HFFc6 (cell line): ENCODE measurements at places on chromosomes 3 and 15. TPM values are rescaled to one million over a fixed set of nuclear protein-coding genes. Genes with fewer than 3 reads are reported as not detected.

DNA sequence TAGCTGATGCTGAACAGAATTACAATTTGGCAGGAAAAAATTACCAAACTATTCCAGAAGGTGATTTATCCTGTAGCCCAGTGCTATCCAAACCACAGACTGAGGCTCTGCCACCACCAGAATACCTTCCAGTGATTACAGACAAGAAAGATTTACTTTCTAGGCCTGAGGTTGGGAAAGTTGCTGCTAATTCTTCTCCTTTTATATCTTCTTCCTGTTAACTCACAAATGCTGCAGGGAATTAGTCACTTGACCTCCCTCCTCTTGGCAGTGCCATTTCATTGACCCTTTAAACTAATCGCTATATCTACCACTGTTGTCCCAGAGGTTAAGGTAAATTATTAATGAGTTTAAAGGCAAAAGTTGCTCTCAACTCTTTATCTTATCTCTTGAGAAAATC, 118.4 kb downstream of the CTNNB1 start:
- peak; percentile 62 for DNase-seq

DNA sequence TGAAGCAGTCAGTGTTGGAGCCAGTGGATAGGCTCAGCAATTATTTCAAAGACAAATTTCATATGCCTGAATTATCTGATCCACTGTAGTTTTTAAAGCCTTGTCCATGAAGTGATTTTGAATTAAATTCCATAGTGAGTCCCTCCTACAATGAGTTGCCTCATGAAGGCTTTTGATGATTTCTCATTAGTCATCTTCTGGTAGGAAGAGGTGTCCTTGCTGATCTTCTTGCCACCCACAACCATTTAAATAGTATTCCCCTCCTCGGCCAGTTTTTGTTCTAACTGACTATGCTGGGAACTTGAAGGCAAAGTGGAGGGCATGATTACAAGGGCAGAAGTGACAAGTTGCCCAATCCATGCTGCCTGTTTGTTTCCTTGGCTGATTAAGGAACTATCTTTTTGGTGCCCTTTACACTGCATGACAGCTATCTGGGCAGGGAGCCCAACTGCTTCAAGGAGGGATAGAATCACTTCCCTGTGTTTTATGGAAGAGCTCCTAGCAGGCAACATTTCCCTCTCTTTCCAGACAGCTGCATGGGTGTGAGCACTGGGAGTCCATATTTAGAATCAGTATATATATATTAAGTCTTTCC, 617.5 kb downstream of the ZPLD1 start:
- DNase-seq = no peak

GRCh38 chr3:23981136-23981535, 36.0 kb downstream of the NR1D2 start:
- no peak for DNase-seq

DNA sequence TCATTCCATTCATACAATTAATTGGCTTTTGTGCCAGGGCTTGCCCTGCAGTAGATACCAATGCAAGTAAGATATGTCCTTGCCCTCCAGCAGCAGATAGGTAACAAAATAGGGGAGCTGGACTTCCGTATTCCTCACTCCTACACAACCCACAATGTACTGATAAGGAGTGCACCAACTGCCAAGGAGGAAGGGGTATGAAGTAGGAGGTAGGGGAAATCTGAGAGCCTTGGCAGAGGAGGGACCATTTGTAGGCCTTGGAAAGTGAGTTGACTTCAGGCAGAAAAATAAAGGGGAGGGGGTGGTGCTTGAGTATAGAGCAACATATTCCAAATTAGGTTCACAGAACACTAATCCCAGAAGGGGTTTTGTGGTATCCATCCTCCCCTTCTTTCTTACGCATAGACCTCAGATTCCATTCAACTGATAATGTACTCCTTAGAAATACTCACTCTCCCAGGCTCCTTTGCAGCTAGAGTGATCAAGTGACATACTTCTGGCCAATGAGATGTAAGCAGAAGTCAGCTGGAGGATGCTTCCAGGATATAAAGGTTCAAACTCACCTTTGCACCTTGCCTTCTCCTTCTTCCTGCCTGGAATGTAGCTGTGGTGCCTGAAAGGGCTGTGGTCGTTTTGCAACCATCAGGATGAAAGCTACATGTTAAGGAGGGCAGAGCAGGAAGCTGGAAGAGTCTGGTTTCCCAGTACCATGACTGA, 127.1 kb upstream of the SMAD3 start:
- DNase-seq = no peak

DNA sequence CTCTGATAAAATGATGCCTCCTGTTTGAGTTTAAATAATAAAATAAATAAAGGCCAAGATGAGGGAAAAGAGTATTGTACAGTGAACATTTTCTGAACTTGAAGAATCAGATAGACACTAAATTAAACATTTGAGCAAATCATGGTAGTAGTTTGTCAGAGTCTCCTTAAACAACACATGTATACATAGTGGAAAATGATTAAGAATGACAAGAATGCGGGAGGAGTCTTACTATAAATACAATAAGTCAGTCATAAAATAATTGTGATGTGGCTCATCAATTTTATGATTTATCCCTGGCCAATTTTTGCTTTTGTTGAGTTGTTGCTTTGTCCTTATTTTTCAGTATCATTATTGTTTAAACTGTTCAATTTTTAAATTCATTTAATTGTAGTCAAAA, 158.0 kb upstream of the TMC3 start:
- peak; percentile 1 for DNase-seq

VPS13C gene
- total RNA-seq = 21.0 to 25.3 TPM (median 22.0 TPM) in 3 replicates

POC1A gene
- 11.0 to 21.5 TPM (median 18.9 TPM) in 3 replicates for total RNA-seq

C2CD4A gene
- not detected in 2 replicates for total RNA-seq

DPPA2 gene
- not detected in 2 replicates for total RNA-seq

CHRNA7 gene
- total RNA-seq = not detected in 3 replicates

PRTG gene
- 0.46 to 2.1 TPM (median 0.71 TPM) in 3 replicates for total RNA-seq

SNURF gene
- total RNA-seq = 20.1 and 26.5 TPM in 2 replicates
